ENCODE measurements at places on chromosomes 11 and 22.
A peak's percentile ranks its signal among the peaks of the same experiment; 100 is the strongest.

DNA sequence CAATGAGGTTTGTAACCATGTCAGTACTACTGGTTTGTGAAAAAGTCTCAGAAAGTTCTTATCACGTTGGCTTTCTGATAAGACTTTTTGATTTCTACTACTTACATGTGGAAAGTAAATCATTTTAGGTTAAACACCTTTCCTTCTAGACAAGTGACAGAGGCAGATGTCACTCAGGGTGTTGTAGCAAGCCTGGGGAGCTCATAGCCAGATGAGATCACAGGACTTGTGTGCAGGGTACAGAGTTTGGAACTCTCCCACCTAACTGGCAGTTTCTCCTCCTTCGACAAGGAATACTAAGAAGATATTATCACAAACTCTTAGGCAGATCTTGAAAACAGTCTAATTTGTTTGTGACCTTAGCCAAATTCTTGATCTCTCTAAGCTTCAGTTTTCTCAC is 49.4 kb upstream of the PICALM start:
- DNase-seq: no peak

DNA sequence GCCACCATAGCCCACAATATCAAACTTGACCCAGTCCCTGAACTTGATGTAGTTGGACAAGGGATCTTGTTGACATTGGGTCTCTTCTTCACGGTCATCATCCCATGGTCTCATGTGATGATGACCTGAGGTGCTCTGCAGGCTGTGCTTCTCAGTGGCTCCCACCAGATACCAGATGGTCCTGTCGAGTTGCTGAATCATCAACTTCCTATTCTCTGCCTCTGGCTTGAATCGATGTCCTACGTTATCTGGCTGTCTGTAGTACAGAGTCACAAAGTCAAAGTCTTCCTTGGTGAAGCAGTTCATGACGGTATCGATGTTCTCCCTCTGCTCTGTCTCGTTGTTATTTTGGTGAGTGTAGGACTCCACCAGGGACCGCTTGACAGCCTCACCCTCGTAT is 145.7 kb upstream of the ALDH3B2 start:
- no peak for DNase-seq

DNA sequence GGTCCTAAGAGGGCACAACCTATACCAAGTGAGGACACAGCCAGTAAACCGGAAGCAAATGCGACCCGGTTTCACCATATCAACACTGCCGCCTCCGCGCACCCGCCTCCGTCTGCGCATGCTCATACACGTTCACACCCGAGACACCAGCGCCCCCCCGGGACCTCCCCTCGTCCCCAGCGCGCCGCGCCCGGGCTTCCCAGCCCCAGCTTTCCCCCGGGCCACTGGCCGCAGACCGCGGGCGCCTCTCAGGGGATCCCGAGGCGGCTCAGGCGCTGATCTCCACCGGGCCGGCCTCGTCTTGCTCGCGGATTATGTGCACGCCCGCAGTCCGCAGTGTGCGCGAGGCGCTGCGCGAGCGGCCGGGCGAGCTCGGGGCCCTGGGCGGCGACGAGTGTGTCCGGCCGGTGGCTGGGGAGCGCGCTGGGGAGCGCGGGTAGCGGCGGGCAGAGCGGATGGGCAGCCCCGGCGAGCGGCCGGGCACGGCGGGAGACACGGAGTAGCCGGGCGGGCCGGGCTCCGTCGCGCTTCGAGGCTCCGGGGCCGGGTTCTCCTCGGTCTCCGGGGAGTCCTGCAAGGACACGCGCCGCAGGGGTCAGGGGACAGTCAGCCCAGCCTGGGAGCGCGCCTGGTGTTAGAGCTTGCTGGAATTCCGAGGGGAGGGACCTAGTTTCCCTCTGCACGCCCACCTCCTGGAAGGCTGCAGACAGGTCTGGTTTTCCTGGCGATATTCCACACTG is 2.0 kb downstream of the HEPN1 start:
- DNase-seq: peak; percentile 79

- DNase-seq: no peak
Measured at GRCh38 chr11:130415731-130416529, 12.5 kb downstream of the ADAMTS8 start.

DNA sequence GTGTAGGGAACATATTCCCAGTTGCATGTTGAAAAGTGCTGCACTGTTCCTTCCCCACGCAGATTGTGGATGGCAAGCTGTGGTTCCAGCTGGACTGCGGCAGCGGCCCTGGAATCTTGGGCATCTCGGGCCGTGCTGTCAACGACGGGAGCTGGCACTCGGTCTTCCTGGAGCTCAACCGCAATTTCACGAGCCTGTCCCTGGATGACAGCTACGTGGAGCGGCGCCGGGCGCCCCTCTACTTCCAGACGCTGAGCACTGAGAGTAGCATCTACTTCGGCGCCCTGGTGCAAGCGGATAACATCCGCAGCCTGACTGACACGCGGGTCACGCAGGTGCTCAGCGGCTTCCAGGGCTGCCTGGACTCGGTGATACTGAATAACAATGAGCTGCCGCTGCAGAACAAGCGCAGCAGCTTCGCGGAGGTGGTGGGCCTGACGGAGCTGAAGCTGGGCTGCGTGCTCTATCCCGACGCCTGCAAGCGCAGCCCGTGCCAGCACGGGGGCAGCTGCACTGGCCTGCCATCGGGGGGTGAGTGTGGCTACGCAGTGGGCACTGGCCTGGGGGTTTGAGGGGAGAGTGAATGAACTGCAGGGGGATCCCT is 102.7 kb upstream of the MTNR1B start:
- no peak for DNase-seq

DNA sequence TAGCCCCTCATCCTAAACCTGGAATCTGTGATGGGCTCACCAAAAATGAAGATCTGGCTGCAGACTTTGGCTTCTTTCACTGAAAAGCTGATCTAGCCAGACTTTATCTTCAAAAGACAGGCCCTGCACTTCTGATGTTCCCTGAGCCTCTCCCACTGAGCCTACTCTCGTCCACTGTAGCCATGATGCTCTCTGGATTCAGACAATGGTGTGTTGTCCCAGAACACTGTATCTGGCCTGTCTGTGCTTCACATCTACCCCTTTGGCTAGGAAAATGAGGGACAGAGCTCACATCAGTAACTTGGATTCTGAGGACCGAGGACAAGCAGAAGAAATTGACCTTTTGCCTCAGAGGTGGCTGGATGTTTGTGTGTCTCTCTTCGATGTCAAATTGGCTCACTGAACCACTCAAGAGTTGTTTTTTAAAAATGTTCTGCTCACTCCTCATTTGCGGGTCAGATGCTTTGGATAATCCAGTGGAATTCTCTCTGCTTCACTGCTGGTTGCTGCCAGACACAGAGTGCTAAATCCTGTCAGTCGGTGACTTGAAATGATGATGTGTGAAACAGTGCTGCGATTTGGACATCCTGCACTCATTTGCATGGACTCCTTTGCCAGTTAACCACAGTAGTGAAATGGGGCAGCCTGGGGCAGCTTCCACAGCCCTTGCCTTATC is 67.5 kb downstream of the ARFGAP2 start:
- DNase-seq: no peak

- DNase-seq: no peak
Measured at GRCh38 chr11:25860677-25861450, 471.1 kb upstream of the ANO3 start.

DNA sequence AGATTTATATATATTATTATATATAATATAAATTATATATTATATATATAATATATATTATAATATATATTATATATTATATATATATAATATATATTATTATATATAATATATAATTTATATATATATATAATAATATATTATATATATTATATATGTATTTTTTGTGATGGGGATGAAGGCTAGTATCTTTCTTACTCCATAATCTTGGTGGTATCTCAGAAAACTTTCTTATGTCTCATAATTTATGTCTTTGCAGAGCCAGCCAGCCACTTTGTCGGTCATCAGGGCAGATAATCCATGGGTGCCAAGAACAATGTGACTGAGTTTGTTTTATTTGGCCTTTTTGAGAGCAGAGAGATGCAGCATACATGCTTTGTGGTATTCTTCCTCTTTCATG is at the start of gene OR4S1:
Gene OR4S1, plus strand, starts transcription at position 301 of the 400 bp plus-strand sequence. Its CDS starts 0 bp downstream, at position 301.
- DNase-seq: no peak

DNA sequence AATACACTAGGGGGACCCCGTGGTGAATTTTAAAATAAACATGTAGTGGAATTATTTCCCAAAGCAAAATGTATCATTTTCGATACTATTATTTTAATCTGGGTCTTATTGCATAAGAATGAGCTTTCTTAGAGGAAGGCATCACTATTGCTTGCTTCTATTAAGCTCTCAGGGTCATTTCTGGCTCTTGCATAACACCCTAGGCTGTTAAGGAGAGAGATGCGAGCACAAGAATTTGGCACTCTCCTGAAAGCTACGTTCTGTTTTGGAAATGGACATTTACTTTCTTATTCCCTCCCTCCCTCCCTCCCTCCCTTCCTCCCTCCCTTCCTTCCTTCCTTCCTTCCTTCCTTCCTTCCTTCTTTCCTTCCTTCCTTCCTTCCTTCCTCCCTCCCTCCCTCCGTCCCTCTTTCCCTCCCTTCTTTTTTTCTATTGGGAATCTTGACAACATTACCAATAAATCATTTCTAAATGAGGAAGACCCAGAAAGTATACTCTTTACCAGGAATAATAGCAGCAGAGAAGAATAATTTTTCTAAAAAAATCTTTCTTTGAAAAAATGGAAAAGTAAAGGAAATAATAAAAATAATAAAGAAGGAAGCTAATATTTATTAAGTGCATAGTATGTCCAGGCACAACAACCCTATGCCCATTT is 83.6 kb upstream of the BDNF start:
- DNase-seq: no peak

DNA sequence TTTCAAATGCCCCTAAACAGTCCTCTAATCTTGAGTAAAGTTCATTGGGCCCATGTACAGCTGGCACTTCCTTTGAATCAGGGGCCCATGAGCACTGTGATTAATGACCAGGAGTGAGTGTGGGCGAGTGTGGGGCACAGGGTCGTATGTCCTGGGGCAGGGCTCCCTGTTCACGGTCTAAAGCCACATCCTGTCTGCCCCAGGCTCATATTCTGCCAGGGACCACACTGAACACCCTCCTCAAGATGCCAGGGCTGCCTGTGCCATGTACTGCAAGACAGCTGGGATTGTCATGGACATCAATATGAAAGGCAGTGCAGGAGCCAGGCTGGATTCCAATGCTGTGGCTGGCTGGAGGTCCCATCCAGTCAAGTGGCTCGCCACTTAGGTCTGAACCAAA is 130.5 kb downstream of the KIRREL3 start:
- no peak for DNase-seq

- DNase-seq: no peak
Measured at GRCh38 chr11:73384872-73385689, 8.9 kb downstream of the RELT start.

DNA sequence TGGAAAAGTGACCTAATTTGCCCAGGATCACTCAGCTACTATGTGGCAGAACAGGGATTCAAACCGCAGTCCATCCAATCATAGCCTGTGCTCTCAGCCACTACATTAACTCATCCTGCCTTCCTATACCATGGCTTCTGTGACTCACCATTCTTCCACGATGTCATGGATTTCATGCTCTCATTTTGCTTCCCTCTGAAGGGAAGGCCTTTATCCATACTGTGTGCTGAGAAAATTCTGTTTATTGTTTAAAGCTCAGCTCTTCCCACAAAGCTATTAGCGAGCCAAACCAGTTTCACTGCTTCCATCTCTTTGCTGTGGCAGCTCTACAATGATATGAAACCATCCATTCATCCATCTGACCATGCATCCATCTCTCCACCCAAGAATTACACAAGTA is 289.9 kb downstream of the TENM4 start:
- DNase-seq: no peak

DNA sequence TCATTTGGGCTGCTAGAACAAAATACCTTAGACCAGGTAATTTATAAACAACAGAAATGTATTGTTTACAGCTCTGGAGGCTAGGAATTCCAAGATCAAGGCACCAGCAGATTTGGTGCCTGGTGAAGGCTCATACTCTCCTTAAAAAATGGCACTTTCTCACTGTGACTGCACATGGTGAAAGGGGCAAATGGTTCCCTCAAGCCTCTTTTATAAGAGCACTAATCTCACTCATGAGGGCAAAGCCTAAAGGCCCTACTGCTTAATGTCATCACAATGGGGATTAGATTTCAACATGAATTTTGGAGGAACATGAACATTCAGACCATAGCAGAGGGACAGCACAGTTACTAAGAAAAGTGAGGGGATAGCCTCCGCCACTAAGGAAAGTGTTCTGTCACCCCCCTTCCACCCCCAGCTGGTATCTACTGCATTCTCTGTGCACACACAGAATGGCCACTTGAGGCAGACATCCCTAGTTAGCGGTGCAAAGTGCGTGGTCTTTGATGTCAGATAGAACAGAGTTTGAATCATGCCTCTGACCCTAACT is 47.2 kb upstream of the CEP295 start:
- no peak for DNase-seq

GRCh38 chr11:36240801-36241200 is 48.4 kb downstream of the COMMD9 start:
- DNase-seq: no peak

GRCh38 chr11:44912270-44912987 is 38.3 kb downstream of the TP53I11 start:
- DNase-seq: no peak

DNA sequence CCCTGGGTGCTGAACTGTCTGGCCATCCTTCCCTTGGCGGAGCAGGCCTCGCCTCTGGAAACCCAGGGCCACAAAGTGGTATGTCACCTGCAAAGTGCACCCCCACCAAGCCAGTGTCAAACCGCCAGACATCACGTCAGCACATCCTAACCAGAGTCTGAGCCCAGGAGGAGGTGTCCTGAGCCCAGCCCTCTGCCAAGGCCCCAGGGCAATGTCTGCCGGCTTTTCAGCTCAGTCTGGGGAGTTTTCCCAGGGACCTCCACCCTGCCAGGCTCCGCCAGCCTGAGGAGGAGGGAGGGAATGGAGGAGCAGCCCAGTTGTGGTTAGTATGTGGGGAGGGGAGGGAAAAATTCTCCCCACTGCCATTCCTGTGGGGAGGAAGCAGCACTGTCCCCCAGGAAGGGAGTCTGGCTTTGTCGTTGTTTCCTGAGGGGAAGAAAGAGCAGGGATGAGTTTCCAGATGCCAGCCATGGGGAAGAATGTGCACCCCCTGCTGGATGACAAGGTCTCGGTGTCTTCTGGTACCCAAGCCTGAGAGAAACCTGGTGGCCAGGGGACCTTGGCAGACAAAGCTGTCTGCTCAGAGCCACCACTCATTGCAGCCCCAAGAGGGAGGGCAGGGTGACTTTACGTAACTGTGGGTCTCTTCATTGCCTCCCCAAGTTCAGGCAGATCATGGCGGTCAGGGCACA is 81.4 kb upstream of the CD82 start:
- no peak for DNase-seq

Data from CD8-positive, alpha-beta T cell (primary cell).